GDM1 (cell line): ENCODE measurements at places on chromosomes 11 and 22.

DNA sequence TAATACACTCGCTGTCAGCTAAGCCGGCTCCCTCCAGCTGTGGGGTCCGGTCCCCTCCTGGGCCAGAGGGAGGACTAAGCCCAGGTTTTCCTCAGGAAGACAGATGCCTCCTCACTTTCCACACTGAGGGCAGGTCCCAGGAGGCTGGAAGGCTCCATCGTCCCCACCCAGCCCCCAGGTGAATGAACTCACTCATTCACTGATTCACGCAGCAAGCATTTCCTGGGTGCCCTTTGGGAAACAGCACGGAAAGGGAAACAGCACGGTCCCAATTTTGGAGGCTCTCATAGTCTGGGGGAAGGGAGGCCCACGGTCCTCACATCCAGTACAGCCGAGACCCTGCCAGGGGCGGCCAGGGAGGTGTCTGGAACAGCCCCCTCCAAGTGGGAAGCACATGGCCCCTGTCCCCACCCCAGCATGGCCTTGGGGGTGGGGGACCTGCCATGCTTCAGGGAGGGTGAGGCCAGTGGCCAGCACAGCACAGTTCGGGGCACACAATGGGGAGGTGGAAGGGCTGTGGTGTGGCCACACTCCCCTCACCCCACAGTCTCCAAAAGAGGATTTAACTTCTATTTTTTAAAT, 9.3 kb upstream of the TH start:
- no peak for DNase-seq

- no peak for DNase-seq
Observed at GRCh38 chr11:123247496-123247799, 52.4 kb upstream of the CLMP start.

GRCh38 chr11:123364080-123364479, 66.0 kb upstream of the GRAMD1B start:
- DNase-seq, result no peak

- no peak for DNase-seq
Observed at GRCh38 chr11:78199653-78200015, 10.9 kb downstream of the USP35 start.

DNA sequence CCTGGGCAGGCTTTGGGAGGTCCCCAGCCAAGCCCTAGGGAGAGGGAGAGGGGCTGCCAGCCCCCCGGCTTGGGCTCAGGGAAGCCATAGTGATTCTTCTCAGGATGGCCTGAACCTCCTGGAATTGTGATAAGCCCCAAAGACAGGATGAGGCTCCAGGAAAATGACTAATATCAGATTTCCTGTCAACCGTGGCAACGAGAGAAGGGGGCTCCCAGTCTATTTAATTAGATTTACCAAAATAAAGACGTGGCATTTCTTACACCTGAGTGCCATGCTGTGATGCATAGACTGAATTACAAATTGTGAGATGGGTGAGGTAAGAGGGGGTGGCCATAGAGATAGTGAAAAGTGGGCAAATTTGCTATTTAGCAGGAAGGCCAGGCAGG, 20.4 kb downstream of the SERPINH1 start:
- DNase-seq, result no peak

DNA sequence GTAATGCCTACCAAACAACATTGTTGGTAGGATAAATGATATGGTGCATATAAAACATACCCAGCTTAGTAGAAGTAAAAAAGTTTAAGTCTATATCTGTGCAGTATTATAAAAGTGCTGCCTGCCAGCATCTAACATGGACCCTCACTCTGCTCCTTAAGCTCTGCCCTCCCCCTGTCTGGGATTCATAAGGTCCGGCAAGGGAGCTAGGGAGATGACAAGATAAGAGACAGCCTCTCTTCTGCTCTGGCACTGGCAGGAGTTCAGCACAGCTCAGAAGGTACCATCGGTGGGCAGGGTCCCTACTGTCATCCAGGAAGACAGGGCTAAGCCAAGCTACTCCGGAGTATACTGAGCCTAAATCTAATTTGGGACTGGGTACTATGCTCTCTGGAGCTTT, 42.8 kb downstream of the TRIM66 start:
- DNase-seq, result no peak

DNA sequence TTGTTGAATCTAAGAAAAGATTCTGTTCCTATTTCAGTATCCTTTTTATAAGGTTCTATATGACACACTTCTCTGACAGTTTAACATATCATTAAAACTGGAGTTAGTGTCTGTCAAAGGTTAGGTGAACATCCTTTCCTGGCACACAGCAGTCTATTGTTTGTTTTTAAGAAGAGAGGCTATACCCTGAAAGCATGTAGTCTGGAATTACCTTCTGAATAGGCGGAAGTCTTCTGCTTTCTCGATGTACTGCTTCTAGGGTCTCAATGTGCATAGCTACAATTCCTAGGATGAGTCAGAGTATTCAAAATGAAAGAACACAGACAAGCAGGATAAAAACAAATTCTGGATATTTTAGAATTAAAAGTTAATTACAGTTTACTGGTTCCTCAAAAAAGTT, 188.6 kb downstream of the SWAP70 start:
- no peak for DNase-seq

DNA sequence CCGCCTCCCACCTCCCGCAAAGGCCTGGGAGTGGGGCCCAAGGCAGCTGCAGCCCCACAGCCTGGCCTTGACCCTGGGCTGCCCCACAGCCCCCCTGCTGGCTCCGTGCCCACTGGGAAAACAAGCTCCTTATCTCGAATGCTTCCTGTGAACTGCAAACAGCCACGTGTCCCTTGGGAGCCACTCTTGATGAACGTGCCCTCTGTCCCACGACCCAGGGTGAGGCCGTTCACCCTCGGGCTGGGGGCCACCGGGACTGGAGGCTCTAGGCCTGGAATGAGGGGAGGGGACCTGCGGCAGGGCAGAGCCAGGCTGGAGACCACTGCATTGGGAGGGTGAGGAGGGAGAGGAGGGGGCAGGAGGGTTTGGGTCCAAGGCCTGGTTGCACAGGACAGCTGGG, 9.5 kb downstream of the H19 start:
- no peak for DNase-seq

- no peak for DNase-seq
Observed at GRCh38 chr11:61718046-61718531, 34.3 kb upstream of the MYRF start.

GRCh38 chr11:82683029-82683428, 50.6 kb downstream of the FAM181B start:
- no peak for DNase-seq
